Stimulated activated CD4-positive, alpha-beta T cell treated with anti-CD3 and anti-CD28 coated beads, Interleukin-1b, Interleukin-23, amount 100 ng/mL, for 1 hour (primary cell): ENCODE measurements at places on chromosomes 12 and 14.

GRCh38 chr12:131539381-131539780 lies 171.5 kb upstream of the SFSWAP start:
- DNase-seq: no peak

DNA sequence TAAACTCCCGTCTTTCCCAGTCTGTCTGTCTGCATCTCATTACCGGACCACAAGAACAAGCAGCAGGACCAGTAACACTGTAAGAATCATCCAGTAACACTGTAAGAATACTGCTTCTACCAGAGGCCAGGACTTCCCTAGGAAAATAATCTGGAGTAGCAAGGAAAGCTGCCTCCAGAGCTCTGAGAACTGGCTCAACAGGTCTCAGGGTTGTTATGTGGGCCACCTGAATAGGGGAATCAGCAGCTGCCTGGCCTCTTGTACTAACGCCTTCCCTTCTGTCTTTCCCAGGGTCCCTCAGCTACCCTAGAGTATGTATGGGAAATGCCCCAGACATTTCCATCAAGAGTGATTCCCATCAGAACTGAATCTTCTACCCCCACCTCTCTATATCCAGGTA lies 954 bp upstream of the SLC39A2 start:
- DNase-seq: no peak

DNA sequence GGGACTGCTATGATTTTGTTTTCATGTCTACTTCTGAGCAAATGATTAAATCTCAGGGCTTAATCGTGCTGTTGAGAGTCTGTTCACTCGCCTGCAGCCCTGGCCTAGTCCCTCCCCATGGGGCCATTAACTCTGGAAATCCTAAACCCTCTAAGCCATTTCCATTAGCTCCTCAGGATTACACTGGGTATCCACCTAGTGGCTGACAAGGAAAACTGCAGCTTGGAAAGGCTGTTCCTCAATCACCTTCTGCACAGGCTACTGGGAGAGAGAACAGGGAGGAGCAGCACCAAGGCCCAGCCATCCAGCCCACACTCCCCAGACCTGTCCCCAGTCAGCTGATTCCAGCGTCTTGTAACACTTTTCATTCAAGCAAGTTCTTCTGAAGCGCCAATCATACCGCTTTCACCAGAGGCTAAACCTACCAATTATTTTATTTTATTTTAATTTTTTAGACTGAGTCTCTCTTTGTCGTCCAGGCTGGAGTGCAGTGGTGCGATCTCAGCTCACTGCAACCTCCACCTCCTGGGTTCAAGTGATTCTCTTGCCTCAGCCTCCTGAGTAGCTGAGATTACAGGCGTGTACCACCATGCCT lies 48.7 kb downstream of the NEUROD4 start:
- DNase-seq: no peak

DNA sequence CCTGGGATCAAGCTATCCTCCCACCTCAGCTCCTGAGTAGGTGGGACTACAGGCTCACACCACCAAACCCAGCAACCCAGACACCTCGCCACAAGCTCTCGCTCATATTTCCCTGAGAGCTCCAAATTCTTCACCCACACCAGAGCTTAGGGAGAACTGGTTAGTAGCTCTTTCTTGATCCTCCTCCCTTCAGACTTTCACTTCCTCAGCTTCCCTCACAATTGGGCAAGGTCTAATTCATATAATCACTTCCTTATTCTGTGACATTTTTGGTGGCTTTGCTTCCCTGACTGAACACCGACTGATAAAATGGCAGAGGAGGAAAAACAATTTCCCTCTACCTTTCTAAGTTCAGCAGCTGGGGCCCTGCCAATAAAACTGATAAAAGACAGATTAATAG lies 88.5 kb downstream of the GXYLT1 start:
- DNase-seq: no peak

- DNase-seq: no peak
Observed at GRCh38 chr14:73176685-73177084, 40.4 kb downstream of the PSEN1 start.

- DNase-seq: no peak
Observed at GRCh38 chr12:31850268-31850667, 108.9 kb upstream of the RESF1 start.

- no peak for DNase-seq
Observed at GRCh38 chr12:115322275-115322674, 638.3 kb upstream of the TBX3 start.

GRCh38 chr12:43692064-43692463 lies 66.5 kb downstream of the PUS7L start:
- no peak for DNase-seq

DNA sequence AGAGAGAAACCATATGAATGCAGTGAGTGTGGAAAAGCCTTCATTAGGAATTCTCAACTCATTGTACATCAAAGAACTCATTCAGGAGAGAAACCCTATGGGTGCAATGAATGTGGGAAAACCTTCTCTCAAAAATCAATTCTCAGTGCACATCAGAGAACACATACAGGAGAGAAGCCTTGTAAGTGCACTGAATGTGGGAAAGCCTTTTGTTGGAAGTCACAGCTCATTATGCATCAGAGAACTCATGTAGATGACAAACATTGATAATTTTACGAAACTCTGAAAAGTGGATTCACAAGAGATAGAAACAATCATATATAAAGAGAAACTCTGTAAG lies 22.9 kb downstream of the ZNF268 start:
- no peak for DNase-seq

GRCh38 chr12:59030415-59030814 lies 110.1 kb upstream of the LRIG3 start:
- no peak for DNase-seq

GRCh38 chr12:47829584-47829983 lies 9.9 kb upstream of the HDAC7 start:
- no peak for DNase-seq

GRCh38 chr12:31001581-31002360 lies 71.9 kb upstream of the DDX11 start:
- DNase-seq: no peak

- DNase-seq: no peak
Observed at GRCh38 chr12:43832463-43833168, 3.3 kb upstream of the TMEM117 start.

- DNase-seq: no peak
Observed at GRCh38 chr14:66401449-66402095, 84.6 kb upstream of the CCDC196 start.

GRCh38 chr12:10226086-10226485 lies 13.4 kb downstream of the GABARAPL1 start:
- no peak for DNase-seq

- DNase-seq: no peak
Observed at GRCh38 chr12:11543457-11544158, 105.9 kb upstream of the ETV6 start.

DNA sequence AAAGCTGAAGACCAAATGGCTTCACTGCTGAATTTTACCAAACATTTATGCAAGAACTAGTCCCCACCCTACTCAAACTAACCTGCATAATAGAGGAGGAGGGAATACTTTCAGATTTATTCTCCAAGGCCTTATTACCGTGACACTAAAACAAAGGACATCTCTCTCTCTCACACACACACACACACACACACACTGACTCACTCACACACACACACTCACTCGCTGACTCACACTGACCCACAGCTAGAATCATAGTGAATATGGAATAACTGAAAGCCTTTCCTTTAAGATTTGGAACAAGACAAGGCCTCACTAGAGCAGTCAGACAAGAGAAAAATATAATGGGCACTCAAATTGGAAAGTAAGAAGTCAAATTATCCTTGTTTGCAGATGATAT lies 1014.1 kb downstream of the TMTC2 start:
- DNase-seq: no peak

GRCh38 chr12:90216815-90217214 lies 508.2 kb upstream of the ATP2B1 start:
- no peak for DNase-seq
